ENCODE measurements at places on chromosomes 11 and 22.
A peak's percentile ranks its signal among the peaks of the same experiment; 100 is the strongest.

- no peak for DNase-seq
Observed at GRCh38 chr11:62456630-62457029, 37.8 kb downstream of the SCGB1A1 start.

- DNase-seq = no peak
Observed at GRCh38 chr11:11072067-11072466, 214.2 kb upstream of the ZBED5 start.

- DNase-seq = no peak
Observed at GRCh38 chr22:50630376-50630775, 2.4 kb upstream of the ARSA start.

GRCh38 chr22:42758931-42759629, 38.4 kb upstream of the A4GALT start:
- DNase-seq = no peak

GRCh38 chr11:112852143-112852866, 108.9 kb upstream of the NCAM1 start:
- DNase-seq = no peak

GRCh38 chr11:109209572-109209971, 212.4 kb upstream of the C11orf87 start:
- no peak for DNase-seq

DNA sequence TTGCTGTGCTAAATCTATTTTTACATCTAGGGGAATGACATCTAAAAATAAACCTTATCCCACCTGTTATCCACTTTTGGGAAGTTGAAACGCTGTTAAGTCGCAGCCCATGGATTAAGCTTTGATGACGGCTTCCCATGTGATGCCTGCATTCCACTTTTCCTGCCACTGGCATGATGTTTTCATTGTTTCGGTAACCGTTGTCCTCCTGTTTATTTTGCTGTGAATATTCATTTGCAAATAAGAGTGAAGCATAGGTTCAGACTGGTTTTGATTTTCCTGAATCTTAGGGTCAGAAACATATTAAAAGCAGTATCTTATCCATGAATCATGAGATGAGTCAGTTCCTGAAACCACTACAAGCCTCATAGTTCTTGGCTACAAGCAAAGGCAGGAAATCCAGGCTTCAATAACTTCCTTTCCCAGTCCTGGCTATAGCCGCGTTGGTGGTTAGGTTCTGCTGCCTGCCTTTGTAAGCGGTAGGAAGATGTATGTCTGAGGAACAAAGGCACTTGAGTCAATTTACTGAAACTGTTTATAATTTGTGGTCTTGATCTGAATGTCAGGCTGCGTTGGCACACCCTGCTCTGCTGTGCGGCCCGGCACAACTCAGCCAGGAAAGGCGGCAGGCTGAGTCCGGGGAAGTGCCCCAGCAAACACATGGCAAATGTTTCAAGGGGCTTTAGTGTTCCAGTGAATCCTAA, 19.4 kb downstream of the TEAD1 start:
- DNase-seq = no peak

GRCh38 chr11:114354076-114354475, 46.2 kb downstream of the C11orf71 start:
- no peak for DNase-seq

DNA sequence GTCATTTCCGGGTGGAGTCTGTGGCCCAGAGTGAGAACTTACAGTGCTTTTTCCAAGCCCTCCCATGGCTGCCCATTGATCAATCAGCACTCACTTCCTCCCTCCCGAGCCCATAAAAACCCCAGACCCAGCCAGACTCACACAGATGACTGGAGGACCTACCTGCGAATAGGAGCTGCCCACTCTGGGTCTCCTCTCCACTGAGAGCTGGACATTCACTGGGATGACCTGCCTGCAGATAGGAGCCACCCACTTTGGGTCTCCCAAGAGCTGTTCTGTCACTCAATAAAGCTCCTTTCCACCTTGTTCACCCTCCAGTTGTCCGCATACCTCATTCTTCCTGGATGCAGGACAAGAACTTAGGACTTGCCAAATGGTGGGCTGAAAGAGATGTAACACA, 56.0 kb upstream of the B3GNT6 start:
- no peak for DNase-seq

- no peak for DNase-seq
Observed at GRCh38 chr11:83709434-83709833, 423.3 kb upstream of the CCDC90B start.

GRCh38 chr22:25844601-25845000, 102.6 kb downstream of the MYO18B start:
- DNase-seq = no peak

DNA sequence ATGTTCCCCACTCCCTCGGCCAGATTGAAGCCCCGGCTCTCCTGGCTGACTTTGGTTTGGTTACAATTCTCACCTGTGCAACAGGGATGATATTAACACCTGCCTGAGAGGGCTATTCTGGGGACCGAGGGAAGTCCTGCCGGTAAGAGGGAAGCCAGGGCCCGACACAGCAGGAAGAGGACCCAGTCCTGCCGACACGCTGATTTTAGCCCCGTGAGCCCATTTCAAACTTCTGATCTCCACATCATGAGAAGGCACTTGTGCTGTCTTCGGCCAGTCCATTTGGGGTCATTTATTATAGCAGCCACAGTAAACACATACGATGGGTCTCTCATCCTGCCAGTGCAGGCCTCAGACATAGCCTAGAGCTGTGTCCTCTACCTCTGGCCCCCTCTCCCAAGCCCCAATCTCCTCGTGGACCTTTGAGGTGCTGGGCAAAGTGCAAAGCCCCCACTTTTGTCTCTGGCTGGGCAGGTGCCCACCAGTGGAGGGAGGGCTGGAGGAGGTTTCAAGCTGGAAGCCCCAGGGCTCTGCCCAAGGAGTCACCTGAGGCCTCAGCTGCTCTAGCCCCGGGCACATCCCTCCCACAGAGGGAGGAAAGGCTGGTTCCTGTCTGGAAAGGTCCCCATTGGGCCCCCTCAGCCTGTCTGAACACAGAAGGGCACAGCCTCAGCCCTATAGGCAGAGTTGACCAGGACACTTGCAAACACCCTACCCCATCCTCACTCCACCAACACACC, 59.1 kb upstream of the FGF3 start:
- no peak for DNase-seq

GRCh38 chr11:72719144-72719543, 33.1 kb downstream of the ARAP1 start:
- no peak for DNase-seq

DNA sequence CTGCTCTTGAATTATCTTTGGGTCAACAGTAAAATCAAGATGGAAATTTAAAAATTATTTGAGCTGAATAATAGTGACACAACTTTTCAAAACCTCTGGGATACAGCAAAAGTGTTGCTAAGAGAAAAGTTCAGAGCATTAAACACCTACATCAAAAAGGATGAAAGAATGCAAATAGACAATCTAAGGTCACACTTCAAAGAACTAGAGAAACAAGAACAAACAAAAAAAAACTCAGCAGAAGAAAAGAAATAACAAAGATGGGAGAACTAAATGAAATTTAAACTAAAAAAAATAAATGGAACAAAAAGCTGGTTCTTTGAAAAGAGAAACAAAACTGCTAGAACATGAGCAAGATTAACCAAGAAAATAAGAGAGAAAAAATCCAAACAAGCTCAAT, 15.0 kb upstream of the TMEM45B start:
- DNase-seq = no peak

DNA sequence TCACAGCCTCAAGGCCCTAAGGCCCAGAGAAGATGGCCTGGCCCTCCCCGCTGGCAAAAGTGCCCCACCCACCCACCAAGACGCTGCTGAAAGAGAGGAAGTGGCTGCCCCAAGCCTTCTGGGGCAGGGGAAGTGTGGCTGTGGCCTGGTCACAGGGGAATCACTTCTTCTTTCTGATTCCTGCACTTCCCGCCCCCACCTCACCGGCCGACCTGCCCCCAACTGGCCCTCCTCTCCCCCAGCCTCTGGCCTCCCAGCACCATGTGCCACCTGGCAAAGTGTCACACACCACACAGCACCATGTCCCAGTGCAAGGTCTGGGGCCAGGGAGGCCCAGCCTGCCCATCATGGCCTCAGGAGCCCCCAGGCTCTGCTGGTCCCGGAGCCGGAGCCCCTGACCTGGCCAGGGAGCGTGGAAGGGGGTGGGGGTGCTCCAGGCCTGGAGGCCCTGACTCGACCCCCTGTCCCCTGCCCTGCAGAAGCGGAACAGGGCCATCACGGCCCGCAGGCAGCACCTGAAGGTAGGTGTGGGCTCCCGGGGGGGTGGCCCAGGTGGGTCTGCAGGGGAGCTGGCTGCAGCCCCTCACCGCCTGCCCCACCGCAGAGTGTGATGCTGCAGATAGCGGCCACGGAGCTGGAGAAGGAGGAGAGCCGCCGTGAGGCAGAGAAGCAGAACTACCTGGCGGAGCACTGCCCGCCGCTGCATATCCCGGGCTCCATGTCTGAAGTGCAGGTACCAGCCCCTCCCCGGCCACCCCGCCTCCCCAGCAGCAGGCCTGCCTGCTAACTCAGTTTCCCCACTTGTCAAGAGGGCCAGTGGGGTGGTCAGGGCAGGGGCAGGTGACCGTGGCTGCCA, 1.4 kb downstream of the TNNI2 start:
- no peak for DNase-seq

DNA sequence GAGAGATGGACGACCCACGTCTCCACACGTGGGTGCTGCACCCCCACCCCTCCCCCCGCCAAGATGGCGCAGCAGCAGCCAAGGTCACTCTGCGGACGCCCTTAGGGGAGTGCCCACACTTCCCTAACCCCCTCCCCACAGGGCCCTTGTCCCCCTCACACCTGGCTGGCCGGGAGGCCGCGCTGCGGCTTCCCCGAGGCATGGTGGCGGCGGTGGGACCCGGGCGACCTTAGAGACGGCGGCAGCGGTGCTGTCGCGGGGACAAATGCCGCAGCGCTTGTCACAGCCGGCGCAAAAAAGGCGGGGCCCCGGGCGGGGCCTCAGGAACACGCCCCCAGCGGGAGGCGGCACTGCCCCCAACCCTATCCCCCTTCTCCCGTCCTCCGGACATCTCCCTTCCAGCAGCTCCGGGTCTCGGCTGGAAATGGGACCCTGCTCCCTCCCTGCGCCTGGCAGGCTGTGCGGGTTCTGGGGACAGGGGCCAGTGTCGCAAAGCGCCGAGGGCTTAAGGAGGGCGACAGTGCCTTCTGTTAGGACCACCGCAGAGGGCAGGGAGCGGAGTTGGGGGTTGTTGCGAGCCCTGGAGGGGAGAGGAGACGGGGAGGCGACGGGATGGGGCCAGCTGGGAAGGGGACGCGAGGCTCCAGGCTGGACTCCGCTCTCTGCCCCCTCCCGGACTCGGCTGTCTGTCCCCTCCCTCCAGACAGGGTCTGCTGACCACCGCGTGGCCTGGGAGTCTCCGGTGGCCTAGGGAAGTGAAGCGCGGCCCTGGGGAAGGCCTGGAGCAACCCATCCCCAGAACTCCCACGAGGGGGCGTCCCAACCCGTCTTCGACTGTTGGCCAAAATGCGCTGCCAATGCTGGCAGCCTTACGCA, at the start of gene CHCHD10:
Gene CHCHD10 (minus strand): TSS at position 300 of the 876 bp plus-strand sequence. CDS start 98 bp downstream, at position 202.
- peak; percentile 66 for DNase-seq

DNA sequence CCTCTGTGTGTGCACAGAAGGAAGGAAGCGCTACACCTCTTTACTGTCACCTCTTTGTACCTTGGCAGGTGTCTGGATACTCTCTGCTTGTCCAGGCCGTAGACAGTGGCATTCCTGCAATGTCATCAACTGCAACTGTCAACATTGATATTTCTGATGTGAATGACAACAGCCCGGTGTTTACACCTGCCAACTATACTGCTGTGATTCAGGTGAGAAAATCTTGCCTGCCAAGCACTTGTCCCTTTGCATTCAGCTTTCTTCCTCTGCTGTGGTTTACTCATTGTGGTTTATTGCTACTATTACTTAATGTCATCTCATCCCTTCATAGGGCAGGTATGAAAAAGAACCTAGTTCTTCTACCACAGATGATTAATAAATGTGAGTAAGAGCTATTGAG, 131.9 kb upstream of the MTNR1B start:
- no peak for DNase-seq

DNA sequence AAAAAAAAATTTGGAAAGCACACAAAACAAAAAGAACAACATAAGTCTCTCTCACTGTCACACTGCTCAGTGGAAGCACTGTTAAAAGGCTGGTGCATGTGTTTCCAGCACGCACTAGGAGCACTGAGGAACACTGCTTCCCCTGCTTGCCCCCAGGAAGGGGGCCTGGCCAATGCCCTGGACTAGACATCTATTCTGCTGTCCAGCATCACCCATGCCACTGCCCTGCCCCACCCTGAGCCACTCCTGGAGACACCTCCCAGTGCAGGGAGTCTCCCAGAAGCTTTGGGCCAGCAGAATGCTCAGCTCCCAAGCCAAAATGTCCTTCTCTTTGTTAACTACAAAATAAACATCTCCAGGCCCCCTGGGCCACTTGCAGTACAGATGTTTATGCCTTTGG, 49.7 kb upstream of the EMID1 start:
- no peak for DNase-seq

- DNase-seq = no peak
Observed at GRCh38 chr11:19730373-19730772, 17.7 kb downstream of the NAV2 start.

- DNase-seq = no peak
Observed at GRCh38 chr22:27853424-27853823, 51.9 kb upstream of the MN1 start.

GRCh38 chr11:76385903-76386302, 4.8 kb downstream of the GVQW3 start:
- DNase-seq = no peak

- DNase-seq = no peak
Observed at GRCh38 chr22:22368516-22368915, 123.9 kb downstream of the VPREB1 start.

GRCh38 chr11:64458997-64459396, 100.0 kb downstream of the RPS6KA4 start:
- DNase-seq = no peak

- DNase-seq = no peak
Observed at GRCh38 chr11:99464985-99465384, 444.2 kb downstream of the CNTN5 start.

DNA sequence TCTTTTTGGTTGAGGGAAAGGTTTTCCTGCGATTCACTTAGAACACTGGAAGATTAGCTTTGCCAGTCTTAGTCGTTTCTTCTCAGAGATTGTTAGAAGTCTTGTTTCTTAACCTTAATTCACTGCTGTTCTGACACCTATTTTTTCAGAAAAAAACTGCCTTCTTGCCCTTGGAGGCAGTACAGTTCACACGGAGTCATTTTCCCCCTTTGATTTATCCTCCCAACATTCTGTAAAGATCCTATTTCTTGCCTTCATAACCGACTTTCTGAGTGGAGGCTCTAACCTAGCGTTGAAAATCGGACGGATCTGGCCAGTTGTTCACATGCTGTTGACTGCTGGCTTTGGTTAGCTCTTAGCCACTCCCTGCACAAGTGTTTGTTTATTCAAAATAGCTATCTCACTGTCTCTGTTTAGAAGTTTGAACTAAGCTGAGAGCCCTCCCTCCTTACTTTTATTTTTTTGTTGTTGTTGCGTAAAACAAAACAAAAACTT, 737 bp downstream of the BCL2L13 start:
- no peak for DNase-seq

Data from naive thymus-derived CD8-positive, alpha-beta T cell (primary cell).